ENCODE measurements at places on chromosomes 13 and 19.

GRCh38 chr13:74641586-74641985 lies 507.4 kb upstream of the KLF12 start:
- no peak for DNase-seq

DNA sequence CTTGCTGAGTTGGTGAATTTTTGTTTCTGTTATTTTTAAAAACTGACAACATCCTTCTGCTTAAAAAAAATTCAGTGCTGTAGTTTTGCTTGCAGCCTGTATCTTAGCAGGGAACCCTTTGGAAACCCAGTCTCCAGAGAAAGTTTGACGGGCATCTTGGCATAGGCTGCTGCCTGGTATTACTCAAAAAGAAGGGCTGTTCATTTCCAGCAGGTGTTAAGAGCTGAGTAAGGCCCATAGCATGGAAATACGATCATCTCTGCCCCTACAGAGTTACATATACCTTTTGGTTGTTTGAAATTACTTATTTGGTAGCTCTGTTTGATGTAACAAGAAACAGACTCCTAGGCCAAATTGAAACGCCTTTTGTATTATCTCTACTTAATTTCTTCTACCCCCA lies 41.5 kb downstream of the URI1 start:
- DNase-seq = no peak

- DNase-seq = no peak
Observed at GRCh38 chr19:45515081-45515624, 7.9 kb downstream of the VASP start.

GRCh38 chr13:20525144-20525600 lies 485 bp downstream of the CRYL1 start:
- peak; percentile 51 for DNase-seq

DNA sequence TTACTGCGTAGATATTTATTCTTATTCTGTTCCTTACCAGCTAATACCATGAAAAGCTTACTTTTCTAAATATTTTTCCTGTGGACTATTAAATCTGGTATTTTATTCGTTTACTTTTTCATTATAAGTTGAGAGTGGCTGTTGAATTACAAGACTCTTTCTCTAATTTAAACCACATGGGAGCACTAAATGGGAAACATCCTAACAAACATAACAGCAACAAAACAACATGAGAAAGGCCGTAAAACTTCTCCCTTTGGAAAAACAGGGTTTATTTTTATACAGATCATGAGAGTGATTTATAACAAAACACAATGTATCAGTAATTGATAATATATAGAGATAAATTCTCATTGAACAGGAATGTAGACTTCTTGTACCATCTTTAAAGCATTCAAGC lies 1592.1 kb downstream of the EFNB2 start:
- no peak for DNase-seq

- DNase-seq = no peak
Observed at GRCh38 chr13:40539576-40540327, 126.7 kb downstream of the FOXO1 start.

GRCh38 chr19:53951436-53951835 lies 11.3 kb upstream of the CACNG8 start:
- no peak for DNase-seq

- DNase-seq = no peak
Observed at GRCh38 chr13:20652946-20653345, 50.6 kb upstream of the IL17D start.

GRCh38 chr13:22880741-22881720 lies 299.7 kb upstream of the SGCG start:
- DNase-seq = no peak

DNA sequence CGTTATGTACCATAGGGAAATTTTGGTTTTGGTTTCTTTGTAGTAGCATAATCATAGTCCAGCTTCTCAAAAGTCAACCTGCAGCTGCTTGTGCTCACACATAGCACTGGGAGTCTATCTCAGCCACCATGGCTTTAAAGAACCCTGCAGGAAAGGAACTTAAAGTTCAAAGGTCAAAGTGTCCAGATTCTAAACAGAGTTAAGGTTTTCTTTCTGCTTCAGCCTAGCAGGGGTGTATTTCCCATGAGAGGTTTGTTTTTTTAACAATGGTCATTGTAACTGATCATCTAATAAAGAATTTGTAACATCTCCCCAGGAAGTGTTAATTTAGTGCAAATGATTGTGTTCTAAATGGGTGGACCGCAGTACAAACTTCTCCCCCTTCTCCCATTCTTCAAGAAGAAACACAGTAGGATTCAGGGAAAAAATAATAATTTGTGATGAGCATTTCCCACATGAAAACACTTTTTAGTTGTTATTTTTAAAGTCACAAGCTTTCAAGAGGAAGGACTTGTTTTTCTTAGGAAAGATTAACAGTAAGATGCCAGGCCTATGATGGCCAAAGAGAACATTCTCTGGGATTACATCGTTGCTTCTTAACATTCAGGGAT lies 168.0 kb downstream of the EFNB2 start:
- DNase-seq = no peak

DNA sequence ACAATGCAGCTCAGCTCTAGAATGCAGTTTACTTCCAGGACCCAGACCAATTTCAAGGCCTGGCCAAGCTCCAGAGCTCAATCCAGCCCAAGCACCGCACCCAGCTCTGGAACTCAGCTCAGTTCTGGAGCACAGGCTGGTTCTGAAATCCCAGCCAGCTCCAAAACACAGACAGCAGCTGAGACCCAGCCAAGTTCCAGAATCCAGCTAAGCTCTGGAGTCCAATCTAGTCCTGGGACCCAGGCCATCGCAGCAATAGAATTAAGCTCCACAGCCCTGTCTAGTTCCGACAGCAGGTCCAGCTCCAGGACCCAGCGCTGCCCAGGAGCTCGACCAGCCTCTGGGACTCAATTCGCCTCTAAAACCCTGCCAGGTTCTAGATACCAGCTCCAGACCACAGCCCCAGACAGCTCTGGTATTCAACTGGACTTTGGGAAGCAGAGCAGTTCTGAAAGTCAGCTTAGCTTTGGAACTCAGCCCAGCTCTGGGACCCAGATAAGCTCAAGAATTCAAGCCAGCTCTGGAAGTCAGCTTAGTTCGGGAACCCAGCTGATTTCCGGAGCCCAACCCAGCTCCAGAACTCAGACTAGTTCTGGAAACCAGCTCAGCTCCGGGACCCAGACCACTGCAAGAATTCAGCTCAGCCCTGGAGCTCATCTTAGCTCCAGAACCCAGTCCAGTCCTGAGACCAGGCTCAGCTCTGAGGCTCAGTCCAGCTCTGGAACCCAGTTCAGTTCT lies 6.8 kb downstream of the GIPC3 start:
- no peak for DNase-seq

DNA sequence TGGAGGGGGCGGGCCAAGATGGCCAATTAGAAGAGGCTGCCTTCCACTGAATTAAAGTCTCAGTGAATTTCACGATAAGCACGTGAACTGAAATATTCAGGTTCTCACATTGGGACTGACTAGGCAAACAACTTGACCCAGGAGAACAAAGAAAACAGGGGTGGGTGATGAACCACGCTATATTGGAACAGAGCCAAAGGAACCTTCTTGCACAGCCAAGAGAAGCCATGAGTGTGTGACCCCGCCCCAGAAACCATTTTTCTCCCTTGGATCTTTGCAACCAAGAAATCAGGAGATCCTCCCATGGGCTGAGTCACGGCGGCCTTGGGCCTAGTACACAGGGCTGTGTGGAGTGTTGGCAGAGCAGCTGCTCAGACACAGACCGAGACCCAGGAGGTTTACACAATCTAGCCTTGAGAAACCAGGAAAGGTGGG lies 36.8 kb downstream of the ERICH4 start:
- no peak for DNase-seq

- no peak for DNase-seq
Observed at GRCh38 chr13:41054212-41054877, 7.0 kb upstream of the WBP4 start.

- DNase-seq = no peak
Observed at GRCh38 chr13:55682776-55683175, 1457.9 kb upstream of the PRR20A start.

GRCh38 chr19:55390461-55390880 lies 4.7 kb downstream of the RPL28 start:
- DNase-seq = no peak

GRCh38 chr13:98324105-98324504 lies 147.0 kb upstream of the RNF113B start:
- no peak for DNase-seq

DNA sequence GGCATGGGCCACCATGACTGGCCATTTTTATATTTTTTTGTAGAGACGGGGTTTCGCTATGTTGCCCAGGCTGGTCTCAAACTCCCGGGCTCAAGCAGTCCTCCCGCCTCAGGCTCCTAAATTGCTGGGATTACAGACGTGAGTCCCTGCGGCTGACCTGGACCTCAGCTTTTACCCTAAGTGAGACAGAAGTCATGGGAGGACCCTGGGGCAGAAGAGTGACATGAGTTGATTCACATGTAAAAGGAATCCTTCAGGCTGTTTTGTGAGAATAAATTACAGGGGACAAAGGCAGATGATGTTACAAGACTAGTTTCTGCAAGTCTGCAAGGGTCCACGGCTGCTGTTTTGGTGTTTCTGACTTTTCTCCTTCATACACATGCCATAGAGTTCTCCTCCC lies 2.6 kb upstream of the BCAM start:
- no peak for DNase-seq

- DNase-seq = no peak
Observed at GRCh38 chr19:11659612-11660011, 62.3 kb downstream of the ZNF627 start.

- DNase-seq = no peak
Observed at GRCh38 chr19:28744943-28745342, 468.0 kb downstream of the UQCRFS1 start.

GRCh38 chr19:46733690-46734292 lies 12.1 kb upstream of the FKRP start:
- no peak for DNase-seq

DNA sequence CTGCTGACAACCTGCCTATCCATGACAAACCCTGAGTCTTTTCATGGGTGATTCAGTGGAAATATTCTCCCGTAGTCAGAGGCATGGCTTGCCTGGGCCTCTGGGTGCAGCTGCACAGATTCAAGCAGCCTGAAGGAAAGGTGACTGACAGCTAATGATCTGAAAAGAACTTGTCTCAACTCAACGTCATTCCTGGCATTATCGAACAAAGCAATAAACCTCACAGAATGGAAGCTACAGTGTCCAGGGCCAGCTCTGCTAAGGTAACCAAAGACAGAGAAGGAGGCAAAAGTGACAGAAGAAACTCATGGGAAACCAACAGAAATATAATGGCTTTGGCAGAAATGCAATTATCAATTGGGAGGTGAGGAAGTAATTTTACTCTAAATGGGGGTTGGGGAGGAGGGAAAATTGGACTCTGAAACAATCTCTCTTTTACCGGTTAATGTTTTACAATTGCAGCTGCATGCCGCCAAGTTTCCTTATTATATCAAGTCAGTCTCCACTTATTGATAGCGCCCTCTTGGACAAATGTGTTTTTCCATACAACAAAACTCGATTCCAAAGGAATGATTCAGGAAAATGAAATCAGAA lies 12.9 kb downstream of the STARD13 start:
- DNase-seq = no peak

Data from dorsolateral prefrontal cortex (tissue), 122 donors.